LHCN-M2 (cell line): ENCODE measurements at places on chromosomes 4 and X. TPM values are rescaled to one million over a fixed set of nuclear protein-coding genes. Genes with fewer than 3 reads are reported as not detected.

ZFX gene
- total RNA-seq: 22.7 and 23.6 TPM in 2 replicates

AMOT gene
- 0.23 and 0.51 TPM in 2 replicates for total RNA-seq

SPATA4 gene
- total RNA-seq: 0.11 TPM in 1 of 2 replicates, not detected in the other

POU4F2 gene
- not detected in 2 replicates for total RNA-seq

NDNF gene
- 0.11 TPM in 1 of 2 replicates, not detected in the other for total RNA-seq

SUPT20HL2 gene
- not detected in 2 replicates for total RNA-seq

TMPRSS11D gene
- total RNA-seq: not detected in 2 replicates

DDIT4L gene
- 0.40 TPM in 1 of 2 replicates, not detected in the other for total RNA-seq

H2BW2 gene
- not detected in 2 replicates for total RNA-seq

GNRHR gene
- not detected in 2 replicates for total RNA-seq

C4orf51 gene
- total RNA-seq: not detected in 2 replicates

TNMD gene
- total RNA-seq: not detected in 2 replicates

MAGEA2 gene
- total RNA-seq: not detected in 2 replicates

ERCC6L gene
- total RNA-seq: 15.3 and 18.0 TPM in 2 replicates

TMEM255A gene
- 0.06 and 0.17 TPM in 2 replicates for total RNA-seq
